ENCODE measurements at places on chromosomes 2 and 18.

- DNase-seq: no peak
Observed at GRCh38 chr2:188890755-188891154, 83.4 kb upstream of the COL3A1 start.

GRCh38 chr2:148955798-148956197, 80.8 kb downstream of the KIF5C start:
- DNase-seq: no peak

DNA sequence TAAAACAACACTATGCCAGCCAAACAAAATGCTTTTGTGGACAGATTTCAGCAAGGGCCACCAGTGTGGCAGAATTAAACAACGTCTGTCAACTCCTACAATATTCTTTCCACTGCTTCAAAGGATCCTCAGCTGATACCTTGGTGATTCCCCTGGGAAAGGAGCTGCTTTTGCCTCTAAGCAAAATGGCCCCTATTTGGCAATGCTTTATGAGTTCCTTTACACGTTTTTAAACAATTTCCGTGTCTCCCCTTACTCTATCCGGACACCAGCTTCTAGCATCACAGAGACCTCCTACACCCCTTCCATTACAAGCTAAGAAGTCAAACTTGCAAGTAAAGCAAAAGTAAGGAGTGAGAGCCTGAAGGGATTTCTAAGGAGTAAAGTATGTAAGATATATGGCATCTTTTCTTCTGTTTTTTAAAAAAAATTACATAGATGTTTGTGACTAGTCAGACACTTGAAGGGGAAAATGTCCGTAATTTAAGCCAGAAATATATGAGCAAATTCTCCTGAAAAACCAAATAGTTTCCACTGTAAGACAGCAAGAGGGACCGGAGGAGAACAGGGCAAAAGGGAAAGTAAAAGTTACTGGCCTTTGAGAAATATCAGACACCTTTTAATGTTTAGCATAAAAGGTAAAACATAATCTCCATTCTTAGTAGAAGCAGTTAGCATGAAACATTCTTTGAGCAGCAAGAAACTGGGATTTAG, 1.9 kb downstream of the SOS1 start:
- no peak for DNase-seq

- DNase-seq: no peak
Observed at GRCh38 chr2:108853421-108853820, 66.8 kb downstream of the CCDC138 start.

GRCh38 chr18:24530630-24531111, 70.2 kb downstream of the HRH4 start:
- no peak for DNase-seq

DNA sequence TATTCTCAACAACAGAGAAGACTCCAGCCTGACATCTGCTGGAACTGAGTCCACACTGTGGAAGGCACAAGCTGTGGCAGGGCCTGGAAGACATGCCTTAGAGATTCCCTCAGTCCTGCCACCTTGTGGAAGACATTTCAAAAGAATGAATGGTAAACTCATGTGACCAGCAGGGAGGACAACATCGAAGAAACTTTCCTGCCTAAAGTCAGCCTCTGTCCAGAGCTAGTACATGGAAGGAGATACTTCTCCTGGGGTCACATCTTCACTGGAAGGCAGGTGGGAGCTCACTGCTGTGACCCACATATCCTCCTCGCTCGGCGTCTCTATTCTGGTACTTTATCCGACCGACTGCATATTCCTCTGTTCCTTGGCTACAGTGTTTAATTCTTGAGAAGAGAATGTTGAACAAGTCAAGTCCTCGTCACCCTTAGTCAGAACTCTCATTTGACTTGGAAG, 59.5 kb downstream of the PUM2 start:
- no peak for DNase-seq

GRCh38 chr2:133405252-133405651, 163.0 kb downstream of the NCKAP5 start:
- no peak for DNase-seq

DNA sequence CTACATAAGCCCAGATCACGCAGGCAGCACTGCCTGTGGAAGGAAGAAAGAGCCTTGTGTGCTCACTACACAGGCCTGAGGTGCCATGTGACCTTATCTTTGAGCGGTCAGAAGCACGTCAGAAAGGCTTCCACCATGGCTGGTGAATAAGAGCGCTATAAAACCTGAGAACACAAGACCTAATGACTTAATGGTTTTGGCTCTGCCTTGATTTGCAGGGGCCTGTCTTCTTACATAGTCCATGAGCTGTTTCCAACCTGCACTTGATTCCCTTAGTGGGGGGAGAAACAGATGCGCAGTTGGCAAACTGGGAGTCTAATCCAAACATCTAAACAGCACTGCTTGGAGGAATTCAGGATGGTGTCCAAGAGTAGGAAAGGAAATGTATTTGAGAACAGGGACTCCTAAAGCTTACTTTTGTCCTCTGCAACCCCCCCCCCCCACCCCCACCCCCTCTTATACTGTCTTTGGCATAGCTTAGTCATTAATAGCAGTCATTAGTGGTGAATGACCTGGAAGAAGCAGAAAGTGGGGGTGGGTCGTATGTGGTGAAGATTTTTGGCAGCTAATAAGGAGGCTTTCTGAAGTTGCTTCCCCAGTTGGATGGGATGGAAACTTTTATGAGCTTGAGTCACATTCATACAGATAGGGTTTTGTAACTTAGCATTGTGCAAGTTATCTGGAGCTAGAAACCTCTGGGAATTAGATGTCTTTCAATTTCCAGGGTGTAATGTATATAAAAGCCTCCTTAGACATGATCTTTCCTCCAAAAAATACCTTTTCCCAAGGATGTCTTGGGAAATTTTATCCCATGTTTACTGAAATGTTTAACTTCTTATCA, 454.1 kb downstream of the MEIS1 start:
- no peak for DNase-seq

DNA sequence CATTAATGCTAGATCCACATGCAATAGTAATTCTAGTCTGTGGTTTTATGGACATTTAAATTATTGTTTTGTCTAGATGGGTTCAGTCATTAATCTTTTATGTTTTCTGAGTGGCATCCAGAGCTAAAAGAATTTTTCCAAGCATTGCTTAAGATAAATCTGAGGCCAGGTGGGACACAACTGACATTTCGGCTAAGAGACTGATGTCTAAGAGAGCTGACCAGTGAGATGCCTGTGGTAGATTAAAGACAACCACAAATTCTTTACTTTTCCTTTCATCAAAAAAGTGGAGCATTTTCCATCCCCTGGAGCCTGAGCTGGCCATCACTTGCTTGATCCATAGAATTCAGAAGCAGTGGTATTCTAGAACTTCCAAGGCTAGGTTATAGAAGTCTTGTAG, 182.2 kb downstream of the NRP2 start:
- DNase-seq: no peak

DNA sequence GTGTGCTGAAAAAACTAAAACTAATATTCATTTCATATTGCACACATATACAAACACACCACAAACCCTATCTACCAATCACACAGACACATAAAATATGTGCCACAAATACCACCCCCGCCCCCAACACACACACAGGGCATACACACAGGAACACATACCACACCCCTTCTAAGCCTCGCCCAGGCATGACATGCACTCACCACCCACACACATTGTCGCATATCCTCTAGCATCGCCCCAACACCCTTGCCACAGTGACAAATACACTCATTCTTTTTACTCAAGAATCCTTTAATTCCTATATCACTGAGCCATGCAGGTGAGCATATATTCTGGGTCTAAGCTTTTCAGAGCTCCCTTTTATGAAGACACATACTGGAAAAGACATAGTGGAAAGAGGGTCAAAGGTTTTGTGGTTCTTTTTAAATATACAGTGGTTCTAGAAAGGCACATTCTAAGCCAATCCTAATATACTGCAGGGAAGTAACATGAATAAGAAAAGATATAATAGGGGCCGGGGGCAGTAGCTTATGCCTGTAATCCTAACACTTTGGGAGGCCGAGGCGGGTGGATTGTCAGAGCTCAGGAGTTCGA, 24.5 kb upstream of the LCLAT1 start:
- peak; percentile 63 for DNase-seq

DNA sequence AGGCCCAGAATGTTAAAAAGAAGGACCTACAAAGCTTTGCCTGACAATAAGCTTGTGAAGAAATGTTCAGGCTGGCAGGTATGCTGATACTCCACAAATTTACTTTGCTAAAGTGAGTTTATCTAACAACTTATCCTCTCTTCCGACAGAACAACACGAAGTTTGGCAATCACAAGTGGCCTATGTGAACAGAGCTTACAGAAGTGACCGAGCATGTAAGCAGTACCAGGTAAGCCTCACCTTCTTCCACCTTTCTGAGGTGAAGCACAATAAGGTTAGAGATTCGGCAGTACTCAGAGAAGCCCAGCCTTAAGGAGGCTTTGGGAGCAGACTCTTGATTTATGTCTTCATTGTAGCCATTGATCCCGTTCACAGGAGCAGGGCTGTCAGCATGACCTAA, 9.0 kb upstream of the LCT start:
- no peak for DNase-seq

DNA sequence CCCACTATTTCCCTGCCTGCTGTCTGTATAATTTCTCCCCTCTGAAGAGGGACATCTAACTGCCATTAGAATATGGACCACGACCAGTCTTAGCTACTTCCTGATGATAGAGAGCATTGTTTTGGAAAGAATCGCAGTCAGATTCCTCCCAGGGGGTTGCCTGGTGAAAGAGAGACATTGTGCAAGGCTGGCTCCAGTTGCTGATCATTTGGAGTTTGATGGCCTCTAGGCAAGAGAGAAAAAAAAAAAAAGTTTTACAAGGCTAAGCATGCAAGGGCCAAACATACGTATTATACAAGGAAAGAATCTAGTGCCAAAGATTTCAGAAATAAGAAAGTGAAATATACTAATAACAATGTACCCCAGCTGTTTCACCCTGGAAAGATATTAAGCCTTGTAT, 182.2 kb downstream of the CMPK2 start:
- DNase-seq: no peak

DNA sequence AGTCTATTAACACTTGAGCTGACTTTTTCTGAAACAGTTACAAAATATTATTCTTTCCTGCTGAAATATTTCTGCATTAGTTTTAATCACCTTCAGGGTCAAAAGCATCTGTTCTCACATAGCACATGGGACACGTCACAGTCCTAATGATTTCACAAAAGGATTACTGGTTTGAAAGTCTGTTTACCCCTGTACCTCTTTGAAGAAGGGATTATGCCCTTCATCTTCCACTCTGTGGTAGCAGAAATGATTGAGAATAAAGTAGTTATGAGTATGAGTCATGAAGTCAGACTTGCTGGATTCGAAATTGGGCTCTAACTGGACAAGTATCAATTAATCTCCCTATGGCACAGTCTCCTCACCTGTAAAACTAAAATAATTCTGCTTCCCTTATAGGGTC, 121.2 kb downstream of the SATB2 start:
- DNase-seq: no peak

DNA sequence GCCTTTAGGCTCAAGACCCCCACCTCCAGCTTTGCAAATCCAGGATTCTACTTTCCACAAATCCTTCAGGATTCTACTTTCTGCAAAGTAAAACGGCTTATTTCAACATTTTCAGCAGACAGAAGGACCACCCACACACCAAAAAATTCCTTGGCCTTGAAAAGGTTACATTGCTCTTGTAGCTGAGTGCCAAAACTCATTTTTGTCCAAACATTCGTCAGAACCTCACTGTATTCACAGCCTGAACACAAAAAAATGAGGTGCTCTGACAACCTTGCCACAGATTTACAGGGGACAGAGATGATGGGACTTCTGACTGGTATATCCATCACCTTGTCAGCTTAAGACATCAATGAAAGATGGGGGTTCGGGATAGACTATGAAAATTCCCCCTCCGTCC, 63.0 kb upstream of the COX7A2L start:
- DNase-seq: no peak

DNA sequence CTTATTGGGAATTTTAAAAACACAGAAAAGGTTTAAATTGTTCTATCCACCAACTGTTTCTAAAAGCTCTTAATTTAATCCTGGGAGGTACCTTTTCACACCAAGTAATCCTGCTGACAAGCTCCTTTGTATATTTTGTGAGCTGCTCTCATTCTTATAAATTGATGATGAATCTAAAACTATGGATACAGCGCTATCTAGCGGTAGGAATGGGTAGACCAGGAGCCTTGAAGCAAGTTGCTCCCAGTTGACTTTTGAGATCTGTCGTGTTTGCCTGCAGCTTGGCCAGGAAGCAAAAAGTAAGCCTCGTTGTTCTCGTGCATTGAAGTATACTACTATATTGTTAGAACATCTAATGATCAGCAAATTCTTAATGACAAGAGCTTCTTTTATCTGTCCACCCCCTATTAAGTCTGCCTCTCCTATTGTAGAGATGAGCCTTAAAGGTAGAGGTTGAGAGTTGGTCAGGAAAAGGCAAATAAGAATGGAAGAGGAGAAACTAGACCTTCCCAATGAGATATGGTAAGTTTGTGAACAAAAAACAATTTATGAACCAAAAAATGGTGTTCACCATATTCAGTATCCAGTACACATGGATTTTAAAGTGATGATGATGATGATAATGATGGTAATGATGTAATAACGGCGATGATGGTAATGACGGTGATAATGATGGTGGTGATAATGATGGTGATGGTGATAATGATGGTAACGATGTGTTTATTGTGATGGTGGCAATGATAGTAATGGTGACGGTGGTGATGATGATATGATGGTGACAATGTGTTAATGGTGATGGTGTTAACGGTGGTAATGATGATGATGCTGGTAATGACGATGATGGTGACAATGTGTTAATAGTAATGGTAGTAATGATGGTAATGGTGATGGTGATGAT, 212.1 kb upstream of the NCKAP5 start:
- no peak for DNase-seq

DNA sequence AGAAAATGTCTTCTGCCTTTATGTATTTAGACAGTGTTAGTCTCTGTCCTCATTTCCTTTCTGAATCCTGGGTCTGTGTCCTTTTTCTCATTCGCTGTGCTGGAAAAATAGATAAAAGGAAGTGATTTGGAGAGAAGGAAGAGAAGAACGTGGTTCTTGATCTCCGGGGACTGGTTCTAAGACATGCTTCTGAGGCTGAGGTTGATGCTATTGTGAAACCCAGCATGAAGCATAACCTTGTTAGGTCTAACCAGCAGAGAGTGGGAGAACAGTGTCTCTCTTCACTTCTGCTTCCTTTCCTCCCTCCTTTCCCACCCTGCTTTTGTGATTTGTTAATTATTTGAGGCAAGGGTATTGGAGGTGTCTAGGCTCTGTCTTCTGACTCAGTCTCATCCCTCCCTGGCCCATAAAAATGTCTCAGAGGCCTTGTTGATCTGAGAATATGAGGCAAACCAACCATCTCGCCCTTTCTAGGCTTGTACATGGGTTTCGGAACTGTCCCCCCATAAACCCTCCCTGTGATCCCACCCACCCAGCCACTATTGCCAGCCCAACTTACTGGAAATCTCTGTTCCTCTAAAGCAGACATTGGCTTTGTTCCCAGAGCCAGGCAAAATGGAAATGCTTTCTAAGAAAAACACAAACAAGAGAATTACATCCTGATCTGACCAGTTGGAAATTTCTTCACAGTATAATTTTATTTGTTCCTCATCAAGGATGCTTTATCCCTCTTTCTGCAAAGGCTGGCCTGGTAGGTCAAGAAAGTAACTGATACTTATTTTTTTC, 360.6 kb upstream of the TNP1 start:
- no peak for DNase-seq
